Left lung (tissue), 14 donors: ENCODE measurements at places on chromosomes 13 and 19. TPM values are rescaled to one million over a fixed set of nuclear protein-coding genes. Genes with fewer than 3 reads are reported as not detected.

DNA sequence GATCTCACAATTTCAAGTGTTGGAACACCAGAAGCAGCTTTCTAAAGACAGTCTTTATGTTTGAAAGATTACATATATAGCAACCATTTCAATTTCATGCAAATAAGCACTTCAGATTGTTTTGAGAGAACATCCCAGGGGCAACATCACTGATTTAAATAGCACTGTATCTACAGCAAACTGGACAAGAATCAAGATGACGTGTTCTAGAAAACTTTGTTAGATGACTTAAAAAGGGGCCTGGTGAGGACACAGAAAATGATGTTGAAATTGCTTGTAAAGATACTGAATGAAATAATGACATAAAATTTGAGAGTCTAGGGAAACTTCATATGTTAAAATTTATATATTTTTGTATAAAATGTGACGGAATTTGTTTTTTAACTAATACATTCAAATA lies 277.1 kb downstream of the KLF12 start:
- no peak overlapping the region for H3K27ac ChIP-seq
- DNase-seq: no peak

DNA sequence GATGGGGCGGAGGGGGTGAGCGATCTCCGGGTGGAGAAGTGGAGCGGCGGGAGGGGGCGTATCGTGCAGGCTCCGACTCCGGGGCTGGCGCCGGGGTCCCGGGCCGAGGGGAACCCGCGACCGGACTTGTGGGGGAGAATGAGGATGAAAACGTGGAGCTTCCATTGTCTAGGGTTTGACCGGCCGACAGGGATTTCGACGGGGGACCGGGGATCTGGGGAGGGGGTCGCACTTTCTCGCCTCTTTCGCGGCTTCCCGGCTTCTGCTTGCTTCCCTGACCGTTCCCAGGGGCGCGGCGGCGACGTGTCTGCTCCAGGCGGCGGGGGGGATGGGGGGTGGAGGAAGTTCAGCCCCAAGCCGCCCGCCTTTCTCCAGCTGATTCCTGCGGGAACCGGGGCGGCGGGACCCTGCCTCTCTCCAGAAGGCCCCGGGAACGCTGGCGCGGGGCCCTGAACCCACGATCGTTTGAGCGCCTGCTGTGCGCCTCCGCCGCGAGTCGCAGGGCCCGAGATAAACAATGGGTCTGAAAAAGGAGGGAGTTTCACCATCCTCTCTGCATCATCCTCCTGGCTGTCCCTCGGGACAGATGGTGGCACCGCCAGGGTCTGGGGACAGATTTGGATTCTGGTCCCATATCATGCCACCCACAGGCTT lies 790 bp downstream of the TPM4 start:
- peak; percentile 66 for DNase-seq
- peak overlapping the region; percentile 90 for H3K4me3 ChIP-seq
- no peaks in the 10 kb centered on the region for H3K27me3 ChIP-seq
- peak overlapping the region; percentile 99 for H3K27ac ChIP-seq
- H3K36me3 ChIP-seq: no peaks in the 10 kb centered on the region

GRCh38 chr13:48009284-48009683 lies 8.2 kb upstream of the SUCLA2 start:
- DNase-seq: no peak
- H3K4me1 ChIP-seq: no peaks in the 10 kb centered on the region
- H3K27ac ChIP-seq: peak overlapping the region; percentile 39
- H3K27me3 ChIP-seq: no peaks in the 10 kb centered on the region
- H3K36me3 ChIP-seq: no peaks in the 10 kb centered on the region

DNA sequence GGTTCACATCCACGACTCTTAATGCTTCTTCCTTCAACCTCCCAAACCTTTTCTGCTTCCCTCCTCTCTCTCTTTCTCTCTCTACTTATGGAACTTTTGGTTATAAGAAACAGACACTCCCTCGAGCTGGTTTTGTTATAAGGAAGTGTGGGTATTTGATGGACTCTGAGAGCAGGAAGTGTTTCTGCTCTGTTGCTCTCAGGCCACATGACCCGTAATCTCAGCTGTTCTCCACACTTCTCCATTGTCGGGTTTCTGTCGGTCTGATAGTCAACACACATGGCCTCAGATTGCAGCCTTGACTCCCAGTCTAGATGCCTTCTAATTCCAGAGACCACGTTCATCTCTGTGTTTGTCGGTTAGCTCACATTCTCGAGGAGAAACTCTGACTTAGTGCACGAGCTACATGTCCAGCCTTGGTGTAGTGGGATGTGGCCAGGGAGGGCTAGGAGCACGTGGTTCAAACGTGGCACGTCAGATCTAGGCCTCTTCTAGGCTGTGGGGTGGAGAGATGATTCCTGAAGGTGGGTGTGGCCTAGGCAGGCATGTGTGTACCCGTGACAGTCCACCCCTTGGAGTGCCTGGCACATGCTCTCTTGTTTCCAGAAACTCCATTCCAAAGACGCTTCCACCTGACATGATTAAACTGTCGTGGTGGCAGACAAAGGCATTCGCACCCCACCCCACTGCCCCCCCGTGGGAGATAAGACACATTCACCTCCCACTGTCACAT lies 26.3 kb downstream of the CNFN start:
- H3K27ac ChIP-seq: no peak overlapping the region
- peaks cover 15% of the 10 kb centered on the region for H3K36me3 ChIP-seq
- no peak for DNase-seq
- H3K27me3 ChIP-seq: no peaks in the 10 kb centered on the region

DNA sequence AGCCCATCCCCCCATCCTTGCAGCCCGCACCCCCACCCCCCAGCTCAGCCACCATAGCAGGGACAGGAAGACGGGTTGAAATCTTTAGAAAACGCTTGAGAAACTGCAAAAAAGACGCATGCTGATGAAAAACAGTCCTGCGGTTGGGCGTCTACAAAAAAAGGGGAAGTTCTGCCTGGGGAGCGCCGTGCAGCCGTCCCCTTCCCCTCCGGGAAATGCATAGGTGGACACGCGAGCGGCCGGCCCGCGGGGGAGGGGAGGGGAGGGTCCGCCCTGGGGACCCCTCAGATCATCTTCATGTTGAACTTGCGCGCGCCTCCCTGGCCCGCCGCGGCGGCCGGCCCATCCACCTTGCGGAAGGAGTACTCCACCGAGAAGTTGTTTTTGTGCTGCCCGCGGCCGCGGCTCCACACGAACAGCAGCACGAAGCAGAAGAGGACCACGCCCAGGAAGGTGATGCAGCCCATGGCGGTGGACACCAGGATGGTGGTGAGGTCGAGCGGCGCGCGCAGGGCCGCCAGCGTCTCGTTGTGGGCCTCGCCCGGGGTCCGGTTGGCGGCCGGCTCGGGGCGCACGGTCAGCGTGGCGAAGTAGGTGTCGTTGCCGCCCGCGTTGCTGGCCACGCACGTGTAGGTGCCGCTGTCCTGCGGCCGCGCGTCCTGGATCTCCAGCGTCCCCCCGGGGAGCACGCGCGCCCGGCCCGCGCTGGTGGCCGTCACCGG lies 7.9 kb upstream of the PEAK3 start:
- no peaks in the 10 kb centered on the region for H3K36me3 ChIP-seq
- H3K27ac ChIP-seq: peak overlapping the region; percentile 96
- H3K4me3 ChIP-seq: peak overlapping the region; percentile 27
- peak; percentile 91 for DNase-seq
- peaks cover 89% of the 10 kb centered on the region for H3K4me1 ChIP-seq

- no peak overlapping the region for H3K27ac ChIP-seq
- H3K4me1 ChIP-seq: no peaks in the 10 kb centered on the region
- DNase-seq: no peak
- no peaks in the 10 kb centered on the region for H3K27me3 ChIP-seq
These were observed 385.9 kb upstream of the SPRY2 start for GRCh38 chr13:80726868-80727267.

- H3K27ac ChIP-seq: no peak overlapping the region
- H3K4me3 ChIP-seq: no peak overlapping the region
- no peaks in the 10 kb centered on the region for H3K36me3 ChIP-seq
These were observed 27.4 kb downstream of the GRIK5 start for GRCh38 chr19:42042455-42043170.

DNA sequence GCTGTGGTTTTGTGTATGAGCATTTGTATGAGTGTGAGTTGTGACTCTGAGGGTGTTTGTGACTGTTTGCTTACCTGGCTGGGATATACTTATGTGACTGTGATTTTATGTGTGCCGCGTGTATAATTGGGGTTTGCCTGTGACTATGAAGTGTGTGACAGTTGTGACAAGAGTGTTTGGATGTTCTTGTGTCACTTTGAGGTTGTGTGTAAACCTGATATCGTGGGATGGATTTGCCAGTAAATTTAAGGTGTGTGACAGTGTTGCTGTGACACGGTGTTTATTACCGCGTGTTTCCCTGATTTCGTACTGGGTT lies 442 bp downstream of the ZNF420 start:
- H3K36me3 ChIP-seq: no peaks in the 10 kb centered on the region
- DNase-seq: no peak
- H3K4me3 ChIP-seq: peak overlapping the region; percentile 67

DNA sequence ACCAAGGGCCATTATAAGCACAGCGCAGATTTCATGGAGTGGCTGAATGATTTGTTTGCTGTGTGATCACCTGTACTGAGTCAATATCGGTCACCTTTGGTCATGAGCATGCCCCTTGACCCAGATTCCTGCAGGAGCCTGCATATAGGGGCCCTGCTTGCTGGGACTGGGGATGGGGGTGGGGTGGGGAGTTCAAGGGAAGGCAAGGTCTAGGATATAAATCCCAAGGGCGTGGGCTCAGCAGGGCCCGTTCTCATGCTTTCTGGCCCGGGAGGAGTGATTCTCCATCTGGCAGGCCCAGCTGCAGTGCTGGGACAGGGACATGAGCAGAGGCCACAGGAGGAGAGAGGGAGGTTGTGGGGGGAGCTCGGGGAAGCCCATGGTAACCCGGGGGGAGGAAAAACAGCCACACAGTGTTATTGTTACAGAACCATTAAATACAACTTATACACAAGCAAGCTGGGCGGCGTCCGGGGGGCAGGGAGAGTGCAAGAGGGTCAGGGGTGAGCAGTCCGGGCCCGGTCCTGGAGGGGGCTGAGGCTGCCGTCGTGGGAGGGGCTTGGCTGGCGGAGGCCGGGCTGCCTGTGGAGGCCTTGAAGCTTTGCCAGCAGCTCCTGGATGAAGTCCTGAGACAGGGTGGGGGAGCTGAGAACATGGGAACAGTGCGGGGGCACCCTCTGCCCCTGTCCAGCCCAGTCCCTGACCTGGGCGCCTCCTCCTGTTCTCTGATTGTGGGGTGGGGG lies 5.2 kb downstream of the PPP1R14A start:
- H3K36me3 ChIP-seq: no peaks in the 10 kb centered on the region
- H3K27me3 ChIP-seq: peaks cover 24% of the 10 kb centered on the region
- H3K4me3 ChIP-seq: peak overlapping the region; percentile 33
- peak; percentile 86 for DNase-seq
- peak overlapping the region; percentile 69 for H3K27ac ChIP-seq

GRCh38 chr19:47779524-47780214 lies 1.2 kb downstream of the SELENOW start:
- peak overlapping the region; percentile 94 for H3K27ac ChIP-seq
- H3K27me3 ChIP-seq: no peaks in the 10 kb centered on the region
- peaks cover 31% of the 10 kb centered on the region for H3K4me1 ChIP-seq
- H3K4me3 ChIP-seq: peak overlapping the region; percentile 74

DNA sequence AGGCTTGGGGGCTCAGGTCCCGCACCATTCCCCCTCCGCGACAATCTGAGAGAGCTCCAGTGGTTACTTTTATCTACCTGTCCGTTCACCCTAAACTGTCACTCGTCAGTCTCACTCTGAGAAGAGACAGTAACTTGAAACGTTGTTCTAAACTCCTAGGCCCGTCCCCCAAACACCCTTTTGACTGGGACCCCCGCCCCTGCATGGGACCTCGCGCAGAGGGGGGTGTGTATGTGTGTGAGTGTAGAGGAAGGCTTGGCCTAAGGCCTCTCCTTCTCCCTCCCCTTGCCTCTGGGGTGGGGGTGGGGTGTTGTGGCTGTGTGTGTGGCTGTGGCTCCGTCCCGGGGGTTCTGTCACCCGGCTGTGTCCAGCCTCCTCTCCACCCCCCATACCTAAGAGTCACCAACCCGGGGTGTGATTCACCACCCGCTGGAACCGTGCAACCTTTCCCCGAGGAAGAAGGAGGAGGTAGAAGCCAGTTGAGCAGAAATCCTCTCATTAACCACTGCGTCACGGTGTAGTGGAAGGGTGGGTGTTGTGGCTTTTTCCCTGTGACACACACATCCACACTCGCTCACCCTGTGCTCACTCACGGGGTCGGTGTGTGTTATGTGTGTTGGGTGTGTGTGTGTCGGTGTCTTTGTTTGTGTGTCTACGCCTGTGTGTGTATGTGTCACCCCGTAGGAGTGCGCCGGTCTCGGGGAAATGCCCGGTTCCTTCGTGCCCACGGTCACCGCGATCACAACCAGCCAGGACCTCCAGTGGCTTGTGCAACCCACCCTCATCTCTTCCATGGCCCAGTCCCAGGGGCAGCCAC lies 2.4 kb downstream of the FOSB start:
- peak overlapping the region; percentile 58 for H3K4me3 ChIP-seq
- peak; percentile 76 for DNase-seq
- peak overlapping the region; percentile 98 for H3K27ac ChIP-seq
- no peaks in the 10 kb centered on the region for H3K36me3 ChIP-seq
- peaks cover 42% of the 10 kb centered on the region for H3K4me1 ChIP-seq

DNA sequence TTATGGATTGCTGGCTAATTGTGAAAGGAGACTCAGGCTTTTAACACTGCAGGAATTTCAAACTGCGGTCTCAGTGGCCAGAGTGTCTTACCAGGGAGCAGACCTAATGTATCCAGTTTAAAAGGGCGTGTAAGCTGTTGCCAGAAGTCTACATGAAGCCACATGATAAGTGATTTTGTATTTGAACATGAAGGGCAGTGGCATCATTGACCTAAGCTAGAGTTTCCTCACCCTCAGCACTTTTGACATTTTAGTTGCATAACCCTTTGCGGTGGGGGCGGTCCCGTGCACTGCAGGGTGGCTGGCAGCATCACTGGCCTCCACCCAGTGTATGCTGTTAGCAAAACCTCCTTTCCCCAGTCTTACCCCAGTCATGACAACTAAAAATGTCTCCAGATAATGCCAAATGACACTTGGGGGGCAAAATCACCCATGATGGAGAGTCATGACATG lies 23.7 kb upstream of the GPR18 start:
- no peaks in the 10 kb centered on the region for H3K27me3 ChIP-seq
- peaks cover 79% of the 10 kb centered on the region for H3K4me1 ChIP-seq
- H3K27ac ChIP-seq: peak overlapping the region; percentile 60
- no peak overlapping the region for H3K4me3 ChIP-seq

GRCh38 chr19:14015524-14016035 lies 9.5 kb upstream of the RFX1 start:
- no peak for DNase-seq
- no peak overlapping the region for H3K4me3 ChIP-seq
- peaks cover 14% of the 10 kb centered on the region for H3K4me1 ChIP-seq
- no peak overlapping the region for H3K27ac ChIP-seq
- H3K36me3 ChIP-seq: no peaks in the 10 kb centered on the region
- no peaks in the 10 kb centered on the region for H3K27me3 ChIP-seq

OLFM2 gene
- total RNA-seq: 10.4 TPM

FPR3 gene
- total RNA-seq: 75.0 TPM

ZNF471 gene
- 7.2 TPM for total RNA-seq

ZNF208 gene
- 0.85 TPM for total RNA-seq

PLK5 gene
- not detected for total RNA-seq

UTP14C gene
- 18.2 TPM for total RNA-seq

AMER2 gene
- 0.13 TPM for total RNA-seq

SYT3 gene
- total RNA-seq: 0.12 TPM
